ENCODE measurements at places on chromosomes 13 and 19. TPM values are rescaled to one million over a fixed set of nuclear protein-coding genes. Genes with fewer than 3 reads are reported as not detected.

Gene IGLON5
- total RNA-seq, result 0.05 TPM

Gene KIR2DL3
- total RNA-seq, result not detected

DNA sequence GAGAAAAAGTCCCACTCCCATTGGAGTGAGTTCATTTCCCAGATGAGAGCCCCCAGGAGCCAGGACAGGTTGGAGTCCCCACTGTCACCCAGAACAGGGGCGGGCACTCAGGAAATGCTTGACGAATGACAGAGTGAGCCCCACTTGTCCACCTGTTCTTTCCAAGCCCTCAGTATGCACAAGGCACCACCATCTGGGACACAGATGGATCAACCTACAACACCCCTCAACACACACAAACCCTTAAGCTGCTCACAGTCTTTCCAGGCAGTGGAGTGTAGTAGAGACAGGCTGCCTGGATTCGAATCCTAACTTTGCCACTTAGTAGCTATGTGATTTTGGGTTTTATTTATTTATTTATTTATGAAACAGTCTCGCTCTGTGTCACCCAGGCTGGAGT is 8.0 kb downstream of the ARHGEF1 start:
- no peak for DNase-seq

- DNase-seq, result no peak
These were observed 11.8 kb downstream of the KLF5 start for GRCh38 chr13:73070451-73071098.

- DNase-seq, result no peak
These were observed 7.1 kb downstream of the LMO7 start for GRCh38 chr13:75643182-75643581.

GRCh38 chr19:8113017-8113416 is 36.4 kb downstream of the FBN3 start:
- DNase-seq, result peak; percentile 9

Gene TSSK6
- total RNA-seq, result 3.0 TPM

DNA sequence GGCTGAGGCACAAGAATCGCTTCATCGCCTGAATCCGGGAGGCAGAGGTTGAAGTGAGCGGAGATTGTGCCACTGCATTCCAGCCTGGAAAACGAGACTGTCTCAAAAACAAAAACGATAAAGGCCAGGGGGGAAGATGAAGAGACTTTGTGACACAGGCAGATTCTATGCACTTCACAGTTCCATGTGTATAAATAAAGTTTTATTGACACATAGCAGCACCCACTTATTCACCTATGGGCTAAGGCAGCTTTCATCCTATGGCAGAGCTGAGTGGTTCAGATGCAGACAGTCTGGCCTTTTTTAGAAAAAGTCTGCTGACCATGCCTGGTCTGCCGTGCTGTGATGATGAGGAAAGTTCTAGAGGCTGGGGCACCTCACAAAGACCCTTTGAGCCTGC is 5.6 kb downstream of the LMNB2 start:
- DNase-seq, result no peak

DNA sequence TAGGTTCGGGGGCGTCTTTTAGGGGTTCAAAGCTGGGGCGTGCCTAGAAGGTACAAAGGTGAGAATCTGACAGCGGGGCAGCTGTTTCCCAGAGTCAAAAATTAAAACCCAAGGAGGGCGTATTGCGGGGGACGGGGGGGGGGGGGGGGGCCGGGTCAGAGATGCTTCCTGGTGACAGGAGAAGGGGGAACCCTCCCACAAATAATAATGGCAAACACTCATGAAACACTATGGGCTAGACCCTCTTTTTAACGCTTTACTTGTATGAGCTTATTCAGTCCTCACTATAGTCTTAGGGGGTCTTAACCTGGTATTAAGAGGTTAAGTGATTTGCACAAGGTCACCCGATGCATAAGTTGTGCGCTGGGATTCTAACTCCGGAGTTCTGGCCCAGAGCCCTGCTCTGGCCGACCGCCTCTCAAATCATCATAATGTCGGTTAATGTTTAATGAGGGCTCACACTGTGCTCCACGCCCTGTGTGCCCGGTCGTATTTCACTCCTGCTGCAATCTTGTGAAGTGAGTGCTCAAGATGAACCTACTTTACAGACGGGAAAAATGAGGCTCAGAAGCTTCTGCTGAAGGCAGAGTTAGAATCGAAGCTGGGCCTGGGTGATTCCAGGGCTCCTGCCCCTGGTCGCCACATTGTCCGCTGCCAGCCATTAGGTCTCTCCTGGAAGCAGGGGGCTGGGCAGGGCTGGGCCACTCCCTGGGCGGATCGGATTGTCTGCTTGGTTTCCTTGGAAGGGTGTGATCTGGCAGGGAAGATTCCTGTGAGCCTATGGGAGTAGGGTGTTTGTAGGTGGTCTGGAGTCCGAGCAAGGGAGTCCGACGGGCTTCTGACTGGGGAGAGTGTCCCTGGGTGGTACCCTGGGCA is 964 bp downstream of the PAK4 start:
- DNase-seq, result peak; percentile 91

DNA sequence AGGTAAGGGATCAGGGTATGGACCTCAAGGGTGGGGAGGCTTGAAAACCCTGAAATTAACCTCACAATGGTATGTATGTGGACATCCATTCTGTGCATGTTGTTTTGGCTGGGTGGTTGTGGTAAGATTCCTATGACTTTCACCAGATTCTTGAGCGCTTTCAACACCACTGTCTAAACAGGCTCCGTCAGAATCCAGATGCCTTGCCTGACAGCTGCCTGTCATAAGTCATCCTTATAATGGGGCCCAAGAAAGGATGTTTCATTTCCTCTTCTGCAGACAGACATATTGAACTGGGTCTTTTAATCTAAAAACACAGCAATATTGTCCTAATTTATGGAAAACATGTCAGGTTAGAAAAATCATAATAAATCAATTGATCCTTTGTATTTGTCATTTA is 41.3 kb downstream of the ALOX5AP start:
- no peak for DNase-seq

Gene RASAL3
- 0.17 TPM for total RNA-seq

Gene WDR88
- total RNA-seq, result not detected

Gene DZIP1
- 74.6 TPM for total RNA-seq

DNA sequence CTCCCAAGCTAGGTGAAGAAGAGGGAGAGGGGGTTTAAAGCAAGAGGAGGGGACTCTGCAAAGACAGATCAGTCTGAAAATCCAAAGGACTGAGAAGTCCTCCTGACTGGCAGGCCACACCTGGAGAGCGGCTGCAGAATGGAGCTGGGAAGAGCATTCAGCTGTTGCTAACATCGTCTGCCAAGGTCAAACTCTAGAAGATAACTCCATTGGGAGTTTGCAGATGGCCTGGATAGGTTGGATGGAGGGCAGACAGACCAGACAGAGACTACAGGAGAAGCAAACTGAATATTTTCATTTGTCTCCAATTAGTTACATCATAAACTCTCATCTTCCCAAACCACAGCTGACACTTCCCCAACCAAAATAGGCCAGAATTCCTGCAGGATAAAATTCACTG is 19.9 kb upstream of the SHISA2 start:
- DNase-seq, result no peak

Gene DCLK1
- 12.2 TPM for total RNA-seq

Gene RGS9BP
- total RNA-seq, result not detected

Gene CRLF1
- 0.30 TPM for total RNA-seq

Gene PPP1R12C
- 32.4 TPM for total RNA-seq

Gene MYO1F
- 0.17 TPM for total RNA-seq

Gene KLHL1
- not detected for total RNA-seq

DNA sequence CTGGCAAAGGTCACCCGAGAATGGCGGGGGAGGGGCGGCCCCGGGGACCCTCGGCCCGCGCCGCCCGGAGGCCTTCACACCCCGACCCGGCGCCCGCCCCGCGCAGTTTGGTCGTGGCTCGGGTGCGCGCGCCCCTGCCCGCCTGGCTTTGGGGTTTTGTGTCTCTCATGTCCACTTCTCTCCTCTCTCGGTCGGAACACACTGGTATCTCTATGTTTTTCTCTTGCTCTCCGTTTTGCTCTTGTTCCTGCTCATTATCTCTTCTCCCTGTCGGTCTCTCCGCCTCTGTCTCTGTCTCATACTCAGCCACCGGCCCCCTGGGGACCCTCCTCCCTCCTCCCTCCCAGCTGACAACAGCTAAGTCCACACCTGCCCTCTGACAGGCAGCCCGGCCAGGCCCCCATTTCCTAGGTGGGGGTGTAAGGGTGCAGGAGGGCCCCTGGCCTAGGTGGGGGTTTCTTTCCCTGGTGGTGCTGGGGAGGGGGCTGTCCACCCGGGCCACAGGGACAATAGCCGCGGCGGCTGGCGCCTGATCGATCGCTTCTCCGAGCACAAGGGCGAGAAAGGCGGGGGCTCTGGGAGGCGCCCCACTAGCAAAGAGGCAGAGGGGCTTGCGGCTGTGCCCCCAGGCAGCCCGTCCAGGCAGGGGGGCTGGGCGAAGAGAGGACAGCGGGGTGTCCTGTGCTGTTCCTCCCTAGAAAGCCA is 2.3 kb downstream of the ONECUT3 start:
- no peak for DNase-seq

Measured in renal cortical epithelial cell (primary cell).